ENCODE measurements at places on chromosomes 11 and 22.

GRCh38 chr22:40002935-40003715 lies 8.4 kb downstream of the FAM83F start:
- DNase-seq = no peak

DNA sequence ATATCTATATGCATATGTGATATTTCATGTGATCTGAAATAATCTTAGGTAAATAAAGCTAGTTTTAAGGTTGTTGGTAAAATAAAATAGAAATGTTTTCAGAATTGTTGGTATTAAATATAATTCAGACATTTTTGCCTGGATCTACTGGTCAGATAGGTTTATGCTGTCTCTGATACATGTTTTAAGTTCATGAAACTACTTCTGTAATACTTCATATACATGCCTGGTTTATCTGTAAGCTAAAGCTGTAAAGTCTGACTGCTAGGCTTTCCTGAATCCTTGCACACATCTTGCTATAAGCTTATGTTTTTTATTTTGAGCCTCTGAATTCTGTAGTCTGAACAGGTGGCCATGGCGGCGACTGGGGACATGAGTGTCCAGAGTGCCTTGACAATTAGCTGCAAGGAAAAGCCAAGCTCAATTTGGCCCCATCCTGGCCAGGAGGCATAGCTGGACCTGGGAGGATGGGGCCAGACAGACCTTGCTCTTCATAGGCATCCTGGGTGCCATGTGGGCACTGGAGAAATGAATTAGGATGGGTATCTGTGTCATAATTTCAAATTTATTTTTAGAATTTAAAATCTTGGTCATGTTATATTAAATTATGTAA lies 241.0 kb upstream of the UBASH3B start:
- no peak for DNase-seq

- no peak for DNase-seq
These were observed 154.3 kb downstream of the CACNA1I start for GRCh38 chr22:39724857-39725256.

GRCh38 chr11:129853518-129854231 lies 38.0 kb downstream of the TMEM45B start:
- DNase-seq = peak; percentile 58

DNA sequence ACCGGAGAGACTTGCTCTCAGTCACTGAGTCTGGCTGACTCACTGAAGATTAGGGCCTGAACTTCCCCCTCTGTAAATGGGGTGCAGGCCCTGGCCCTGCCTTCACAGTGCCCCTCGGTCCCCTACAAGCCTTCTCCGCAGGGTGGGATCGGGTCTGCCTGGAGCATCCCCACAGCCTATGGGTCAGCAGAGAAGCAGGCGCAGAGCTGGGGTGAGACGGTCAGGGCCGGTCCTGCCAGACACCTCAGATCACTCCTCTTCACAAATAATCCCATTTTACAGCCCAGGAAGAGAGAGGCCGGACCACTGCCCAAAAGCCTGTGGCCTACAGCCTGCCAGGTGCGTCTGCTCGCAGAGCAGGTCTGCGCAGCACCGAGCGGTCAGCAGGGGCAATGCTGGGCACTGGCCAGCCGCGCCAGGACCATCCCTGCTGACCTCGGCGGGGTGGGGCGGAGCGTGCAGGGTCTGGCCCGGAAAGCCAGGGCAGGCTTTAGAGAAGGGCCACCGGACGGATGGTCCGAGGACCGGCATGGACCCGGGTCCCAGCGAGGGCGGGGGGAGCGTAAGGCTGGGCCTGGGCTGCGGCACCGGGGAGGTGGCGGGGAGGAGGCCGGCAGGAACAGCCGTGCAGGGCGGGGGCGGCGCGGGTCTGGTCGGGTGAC lies 522 bp upstream of the SEPTIN5 start:
- no peak for DNase-seq

DNA sequence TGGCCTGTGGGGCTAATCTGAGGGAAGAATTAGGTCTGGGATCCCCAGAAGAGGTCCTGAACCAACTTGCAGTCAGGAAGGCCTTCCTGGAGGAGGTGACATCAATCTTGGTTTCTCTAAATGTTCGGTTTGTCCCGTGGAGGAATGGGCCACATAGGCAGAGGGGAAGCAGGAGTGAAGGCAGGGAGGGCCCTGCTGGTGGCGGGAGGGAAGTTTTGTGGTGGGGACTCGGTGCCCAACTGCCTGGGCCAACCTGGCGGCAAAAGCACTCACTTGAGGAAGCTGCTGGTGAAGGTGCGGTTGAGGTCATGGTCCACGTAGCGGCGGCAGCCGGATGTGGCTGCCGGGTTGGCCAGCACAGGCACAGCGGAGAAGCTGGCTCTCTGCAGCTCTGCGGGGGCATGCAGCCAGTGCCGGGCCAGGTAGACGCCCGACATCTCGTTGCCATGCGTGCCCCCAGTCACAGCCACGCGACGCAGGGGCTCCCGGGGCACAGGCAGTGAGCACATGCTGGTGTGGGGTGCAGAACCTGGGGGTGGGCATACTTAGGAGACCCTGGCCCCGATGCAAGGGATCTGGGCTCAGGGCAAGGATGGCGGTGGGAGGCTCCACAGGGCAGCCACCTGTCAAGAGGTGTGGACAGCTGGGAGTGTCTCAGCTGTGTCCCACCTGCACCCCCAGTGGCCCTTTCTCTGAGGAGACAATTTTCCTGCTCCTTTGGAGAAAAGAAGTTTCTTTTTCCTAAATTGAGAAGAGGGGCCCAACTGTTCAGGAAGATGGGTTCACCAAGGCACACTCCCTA lies 3.8 kb downstream of the ACY3 start:
- no peak for DNase-seq

DNA sequence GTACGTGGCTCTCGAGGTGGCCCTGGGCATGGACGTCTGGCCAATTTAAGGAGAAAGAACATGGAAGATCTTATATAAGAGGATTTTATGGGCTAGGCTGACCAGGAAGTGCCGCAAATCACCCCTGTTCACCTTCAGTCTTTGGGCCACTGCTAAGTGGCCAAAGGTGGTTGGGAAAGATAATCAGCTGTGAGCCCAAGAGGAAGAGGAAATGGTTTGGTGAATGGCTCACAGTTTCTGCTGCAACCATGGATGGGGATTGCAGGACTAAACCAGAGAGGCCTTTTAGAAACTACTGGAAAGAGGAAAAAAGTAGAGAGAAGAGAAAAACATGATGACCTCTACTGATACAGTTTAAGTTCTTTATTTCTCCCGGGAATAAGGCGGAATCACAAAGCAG lies 96.0 kb upstream of the ARHGAP20 start:
- DNase-seq = no peak
